ENCODE measurements at places on chromosomes 4 and X.

DNA sequence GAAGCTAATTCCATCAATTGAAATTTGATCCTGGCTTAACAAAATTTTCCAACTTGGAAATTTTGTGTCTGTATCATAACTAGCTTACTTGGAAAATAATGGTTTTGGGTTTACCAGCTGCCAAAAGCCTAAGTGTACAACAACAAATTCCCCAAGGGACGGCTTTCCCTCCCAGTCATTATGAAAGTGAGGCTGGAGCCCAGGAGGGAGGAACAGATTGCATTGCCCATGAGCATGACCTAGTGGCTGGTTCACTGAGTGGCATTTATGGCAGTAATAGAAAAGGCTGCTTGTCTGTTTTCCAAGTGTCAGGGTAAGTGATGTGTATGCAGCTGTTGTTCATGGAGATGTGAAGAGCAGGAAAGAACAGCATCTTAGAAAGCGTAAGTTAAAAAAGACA is 70.8 kb upstream of the HHIP start:
- no peak for DNase-seq

DNA sequence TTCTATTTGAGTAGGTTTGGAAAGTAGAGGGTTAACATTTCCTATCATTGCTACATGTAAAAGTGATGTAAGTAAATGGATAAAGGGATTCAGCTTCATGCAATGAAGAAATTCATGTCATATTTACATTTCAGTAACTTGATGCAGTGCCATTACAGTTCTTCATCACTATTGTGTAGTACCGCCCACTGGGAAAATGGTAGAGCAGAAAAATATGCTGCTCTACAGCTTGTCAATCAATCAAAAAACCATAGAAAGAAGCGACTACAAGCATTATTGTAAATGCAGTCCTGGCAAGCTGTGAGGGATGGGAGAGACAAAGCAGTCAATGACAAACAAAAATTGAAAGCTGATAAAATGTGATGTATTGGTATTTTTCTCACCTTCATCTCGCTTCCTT is 1597.9 kb downstream of the RPA4 start:
- DNase-seq: no peak

- DNase-seq: no peak
Observed at GRCh38 chr4:119302073-119302832, 19.7 kb downstream of the FABP2 start.

GRCh38 chr4:175431694-175432093 is 380.4 kb downstream of the GPM6A start:
- no peak for DNase-seq

- no peak for DNase-seq
Observed at GRCh38 chr4:18242919-18243693, 221.6 kb upstream of the LCORL start.

GRCh38 chr4:99861120-99861905 is 32.9 kb downstream of the LAMTOR3 start:
- no peak for DNase-seq

DNA sequence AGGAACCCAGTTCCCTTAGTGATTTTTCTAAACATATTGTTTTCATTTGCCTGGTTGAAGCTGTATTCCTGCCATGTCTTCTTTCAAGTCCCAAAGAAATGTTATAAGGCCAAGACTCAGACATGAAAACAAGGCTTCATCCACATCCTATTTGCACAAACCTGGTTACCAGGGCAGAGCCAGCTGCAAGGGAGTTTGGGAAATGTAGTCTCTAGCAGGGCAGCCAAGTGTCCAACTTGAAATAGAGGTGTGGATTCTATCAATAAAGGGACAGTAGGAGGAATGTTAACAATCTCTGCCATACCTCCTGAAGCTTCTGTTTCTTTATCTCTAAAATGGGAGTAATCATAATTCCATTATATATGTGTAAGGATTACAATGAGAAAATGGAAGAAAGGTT is 56.6 kb downstream of the INTS12 start:
- no peak for DNase-seq

GRCh38 chr4:100952590-100952989 is 394.7 kb downstream of the PPP3CA start:
- DNase-seq: no peak

GRCh38 chrX:136291824-136292223 is 8.9 kb upstream of the ADGRG4 start:
- DNase-seq: no peak

- no peak for DNase-seq
Observed at GRCh38 chr4:41257257-41257901, 651 bp downstream of the UCHL1 start.

GRCh38 chrX:106963111-106963510 is 36.9 kb downstream of the MORC4 start:
- DNase-seq: no peak

DNA sequence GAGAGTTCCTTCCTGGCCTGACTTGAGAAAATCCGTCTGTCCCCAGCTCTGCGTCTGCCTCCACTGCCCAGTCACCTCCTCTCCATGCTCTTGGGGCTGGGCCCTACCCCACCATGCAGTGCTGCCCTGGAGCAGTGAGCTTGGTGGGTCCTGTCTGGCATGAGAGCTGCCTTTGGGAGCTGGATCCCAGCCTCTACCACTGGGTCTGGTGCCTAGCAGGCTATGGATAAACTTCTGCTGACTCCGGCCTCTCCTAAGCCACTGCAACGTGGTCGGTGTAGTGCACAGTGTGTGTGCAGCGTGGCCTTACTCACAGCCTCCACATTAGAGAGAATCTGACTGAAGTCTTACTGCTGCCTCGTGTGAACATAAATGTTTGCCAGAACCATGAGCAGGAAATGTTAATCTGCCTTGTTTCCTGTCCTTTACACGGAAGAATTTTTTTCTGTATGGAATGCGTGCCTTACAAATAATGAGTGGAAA is 47.6 kb downstream of the HTT start:
- DNase-seq: no peak

GRCh38 chr4:107380836-107381438 is 339.1 kb downstream of the PAPSS1 start:
- DNase-seq: no peak

- DNase-seq: no peak
Observed at GRCh38 chrX:50003467-50003866, 81.1 kb downstream of the CLCN5 start.

DNA sequence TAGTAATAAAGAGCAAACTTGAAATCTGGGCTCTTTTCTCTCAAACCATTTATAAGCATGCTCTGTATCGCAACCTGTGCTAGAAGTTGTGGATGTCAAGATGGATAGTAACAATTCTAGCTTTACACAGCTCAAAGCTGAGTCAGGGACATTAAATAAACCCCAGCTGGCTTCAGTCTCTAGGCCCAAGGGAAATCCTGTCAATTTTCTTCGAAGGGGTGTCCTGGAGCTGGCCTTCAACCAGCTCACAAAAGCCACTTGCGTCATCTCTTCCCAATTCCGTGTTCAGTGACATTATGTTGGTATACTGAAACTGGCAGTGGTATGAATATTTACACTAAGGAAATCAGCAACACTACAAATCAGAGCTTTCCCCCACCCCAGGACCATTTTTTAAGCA is 89.8 kb upstream of the PRKG2 start:
- DNase-seq: no peak

- DNase-seq: no peak
Observed at GRCh38 chr4:183448436-183448835, 4.0 kb downstream of the CDKN2AIP start.

- no peak for DNase-seq
Observed at GRCh38 chr4:25923745-25924144, 9.7 kb downstream of the SMIM20 start.

Measured in activated naive CD8-positive, alpha-beta T cell treated with anti-CD3 and anti-CD28 coated beads, Interleukin-2, amount 50 U/mL, for 16 hours (primary cell).